Hematopoietic multipotent progenitor cell treated with erythropoietin and hydrocortisone succinate and interleukin-3 and kit ligand, for 4 days (in vitro differentiated cells): ENCODE measurements at places on chromosomes 2 and 18.

DNA sequence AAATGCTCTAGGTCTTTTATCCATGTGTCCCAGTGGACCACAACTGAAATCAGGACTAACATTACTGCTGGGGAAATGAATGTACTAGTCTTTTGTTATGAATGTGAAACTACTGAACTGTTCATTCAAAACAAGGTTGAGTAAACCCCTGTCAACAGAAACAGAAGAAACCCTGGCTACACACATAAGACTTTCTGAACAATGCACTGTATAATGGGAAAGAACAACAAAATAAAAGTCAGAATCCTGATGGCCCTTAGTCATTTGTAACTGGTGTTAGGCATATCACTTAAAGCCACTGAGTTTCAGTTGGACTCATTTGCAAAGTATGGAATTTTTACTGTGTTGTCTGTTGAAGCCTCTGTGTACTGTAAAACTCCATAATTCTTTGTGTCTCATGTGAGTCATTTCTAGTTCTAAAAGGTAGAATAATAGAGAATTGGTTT, 77.0 kb upstream of the UBXN4 start:
- no peak for DNase-seq

GRCh38 chr2:200625958-200626363, 40.1 kb downstream of the AOX1 start:
- no peak for DNase-seq

- DNase-seq = no peak
Observed at GRCh38 chr2:123566291-123566946, 458.7 kb upstream of the CNTNAP5 start.

DNA sequence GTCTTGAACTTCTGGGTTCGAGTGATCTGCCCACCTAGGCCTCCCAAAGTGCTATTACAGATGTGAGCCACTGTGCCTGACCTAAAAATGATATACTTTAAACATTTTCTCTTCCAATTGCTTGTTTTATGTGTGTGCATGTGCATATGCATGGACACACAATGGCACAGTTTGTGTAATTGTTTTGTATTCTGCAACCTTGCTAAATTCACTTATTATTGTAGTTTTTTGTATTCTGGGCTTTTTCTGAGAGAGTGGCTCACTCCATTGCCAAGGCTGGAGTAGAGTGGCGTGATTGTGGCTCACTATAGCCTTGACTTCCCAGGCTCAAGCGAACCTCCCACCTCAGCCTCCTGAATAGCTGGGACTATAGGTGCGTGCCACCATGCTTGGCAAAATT, 8.1 kb downstream of the HAT1 start:
- no peak for DNase-seq

GRCh38 chr18:76494231-76495005, 624 bp downstream of the ZNF516 start:
- DNase-seq = peak; percentile 77
